ENCODE measurements at places on chromosomes 3 and 15. TPM values are rescaled to one million over a fixed set of nuclear protein-coding genes. Genes with fewer than 3 reads are reported as not detected.

Gene ZFYVE19
- total RNA-seq, result 24.9 TPM

Gene ISLR2
- total RNA-seq, result 0.36 TPM

GRCh38 chr3:4233488-4233887, 69.7 kb upstream of the SETMAR start:
- no peak for DNase-seq

- DNase-seq, result no peak
Measured at GRCh38 chr3:150384296-150385212, 23.5 kb upstream of the TSC22D2 start.

DNA sequence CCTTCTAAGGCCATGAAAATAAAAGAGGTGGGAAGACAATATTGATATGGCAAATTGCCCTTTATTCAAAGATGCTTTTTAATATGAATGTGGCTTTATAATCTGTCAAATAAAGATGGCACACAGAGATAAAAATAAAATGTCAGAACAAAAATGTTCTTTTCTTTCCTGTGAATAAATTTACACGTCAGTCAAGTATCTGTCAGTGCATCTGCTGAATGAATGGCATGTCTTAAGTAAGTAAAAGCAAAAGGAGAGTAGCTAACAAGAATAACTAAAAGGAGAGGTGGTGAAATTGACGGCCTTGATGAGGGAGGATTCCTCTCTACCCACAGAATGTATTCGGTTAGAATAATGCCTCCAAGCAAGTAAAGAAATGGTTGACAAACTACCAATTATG, 1021.7 kb upstream of the GBE1 start:
- no peak for DNase-seq

DNA sequence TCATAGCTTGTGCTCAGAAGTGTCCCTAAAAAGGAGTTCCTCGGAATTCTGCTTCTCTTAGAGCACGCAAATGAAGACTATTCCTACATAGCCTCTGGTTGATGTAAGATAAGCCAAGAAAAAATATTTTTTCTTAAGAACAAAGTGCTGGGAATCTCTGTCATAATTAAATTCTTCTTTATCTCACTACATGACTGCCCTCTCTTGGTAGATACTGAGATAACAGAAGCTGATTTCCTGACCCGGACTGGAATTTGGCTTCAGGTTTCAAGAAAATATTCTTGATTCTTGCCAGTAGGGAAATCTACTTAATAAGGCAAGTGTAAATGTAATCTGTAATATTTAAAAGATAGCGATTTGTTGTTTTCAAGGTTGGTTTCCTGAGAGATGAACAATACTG, 31.3 kb upstream of the SETMAR start:
- peak; percentile 39 for DNase-seq

DNA sequence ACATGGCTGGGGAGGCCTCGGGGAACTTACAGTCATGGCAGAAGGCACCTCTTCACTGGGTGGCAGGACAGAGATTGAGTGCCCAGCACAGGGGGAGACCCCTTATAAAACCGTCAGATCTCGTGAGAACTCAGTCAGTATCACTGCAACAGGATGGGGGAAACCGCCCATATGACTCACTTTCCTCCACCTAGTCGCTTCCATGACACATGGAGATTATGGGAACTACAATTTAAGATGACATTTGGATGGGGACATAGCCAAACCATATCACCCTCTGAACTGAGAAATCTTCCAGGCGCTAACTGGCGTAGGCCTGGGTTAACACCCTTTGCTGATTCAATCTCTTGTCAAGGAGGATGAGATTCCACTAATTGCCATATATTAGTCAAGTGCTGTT, 392.3 kb downstream of the FEZF2 start:
- DNase-seq, result no peak

GRCh38 chr3:173599673-173600072, 202.1 kb downstream of the NLGN1 start:
- no peak for DNase-seq
